ENCODE measurements at places on chromosomes 1 and 21. TPM values are rescaled to one million over a fixed set of nuclear protein-coding genes. Genes with fewer than 3 reads are reported as not detected.
A peak's percentile ranks its signal among the peaks of the same experiment; 100 is the strongest.

Gene SPRR4
- not detected for total RNA-seq

Gene HTR6
- 0.18 TPM for total RNA-seq

Gene RGS13
- total RNA-seq = 0.71 TPM

GRCh38 chr1:75136921-75137641, 2.9 kb downstream of the LHX8 start:
- no peaks in the 10 kb centered on the region for H3K36me3 ChIP-seq
- no peak for DNase-seq
- H3K4me3 ChIP-seq = no peak overlapping the region
- no peaks in the 10 kb centered on the region for H3K4me1 ChIP-seq
- H3K27me3 ChIP-seq = peaks cover 1% of the 10 kb centered on the region
- no peak overlapping the region for H3K27ac ChIP-seq

DNA sequence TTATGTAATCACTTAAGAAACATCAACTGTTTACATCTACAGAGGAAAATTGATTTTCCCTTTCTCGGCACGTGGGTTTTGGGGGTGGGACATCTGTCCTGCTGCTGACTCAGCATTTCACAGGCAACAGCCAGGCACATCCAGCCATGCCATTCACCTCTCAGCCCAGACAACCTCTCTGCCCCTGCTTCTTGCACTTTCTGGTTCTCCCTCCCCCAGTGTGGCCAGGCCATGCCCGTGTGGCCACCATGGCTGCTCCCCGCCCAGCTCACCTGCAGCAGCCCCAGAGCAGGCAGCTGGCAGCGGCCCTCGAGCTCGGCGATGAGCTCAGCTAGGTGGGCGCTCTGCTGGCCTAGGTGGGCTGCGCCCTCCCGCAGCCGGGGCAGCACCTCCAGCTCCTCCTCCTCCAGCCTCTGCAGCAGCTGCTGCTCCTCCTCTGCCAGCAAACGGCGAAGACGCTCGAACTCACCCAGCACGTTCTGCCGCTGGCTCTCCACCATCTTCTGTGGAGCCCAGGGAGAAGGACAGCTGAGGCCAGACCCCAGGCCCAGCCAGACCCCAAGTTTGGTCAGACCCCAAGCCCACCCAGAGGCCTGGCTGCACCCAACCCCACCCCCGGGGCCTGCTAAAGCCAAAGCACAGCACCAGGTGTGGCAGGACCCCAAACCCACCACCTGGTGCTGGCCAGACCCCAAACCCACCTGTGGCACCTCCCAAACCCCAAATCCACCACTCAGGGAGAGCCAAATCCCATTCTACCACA, 5.8 kb downstream of the TRIM11 start:
- DNase-seq = no peak
- H3K4me3 ChIP-seq = no peak overlapping the region
- H3K27ac ChIP-seq = no peak overlapping the region
- no peaks in the 10 kb centered on the region for H3K36me3 ChIP-seq
- no peaks in the 10 kb centered on the region for H3K27me3 ChIP-seq

Gene PIK3C2B
- total RNA-seq = 41.3 TPM

DNA sequence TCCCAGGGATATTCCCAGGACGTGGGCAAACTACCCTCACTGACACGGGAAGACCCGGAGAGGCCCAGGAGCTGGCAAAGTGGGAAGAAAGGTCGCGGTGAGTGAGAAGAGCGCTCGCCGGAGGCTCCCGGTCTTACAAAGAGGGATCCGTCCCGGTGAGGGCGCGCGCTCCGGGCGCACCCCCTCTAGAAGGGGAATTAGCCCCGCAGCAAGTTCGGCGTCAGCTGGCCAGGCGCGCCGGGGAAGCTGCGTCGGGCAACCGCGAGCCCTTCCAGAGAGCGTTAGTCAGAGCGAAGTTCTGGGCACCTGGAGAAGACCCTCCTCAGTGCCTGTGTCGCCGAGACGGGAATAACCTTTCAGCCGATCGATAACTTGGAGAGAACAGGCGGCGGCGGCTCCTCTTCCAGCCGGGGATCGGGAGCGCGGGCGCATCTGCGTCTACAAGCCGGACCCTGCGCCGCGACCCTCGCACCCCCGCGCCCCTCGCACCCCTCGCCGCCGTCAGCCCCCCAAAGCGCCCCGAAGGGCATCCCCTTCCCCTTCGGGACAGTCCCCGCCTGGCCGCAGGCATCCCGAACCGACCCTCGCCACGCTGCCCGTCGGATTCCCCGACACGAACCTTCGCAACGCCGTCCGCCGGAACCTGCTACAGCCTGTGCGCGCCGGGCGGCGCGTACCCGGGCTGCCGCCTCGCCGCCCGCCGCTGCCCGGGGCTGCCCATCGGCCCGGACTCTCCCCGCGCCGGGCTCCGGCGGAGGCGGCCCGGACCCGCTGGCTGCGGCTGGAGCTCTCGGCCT, 485 bp downstream of the SIPA1L2 start:
- peak; percentile 64 for DNase-seq
- H3K36me3 ChIP-seq = no peaks in the 10 kb centered on the region
- H3K27ac ChIP-seq = no peak overlapping the region
- peak overlapping the region; percentile 69 for H3K4me3 ChIP-seq
- H3K4me1 ChIP-seq = no peaks in the 10 kb centered on the region

Gene TMPRSS15
- not detected for total RNA-seq

- no peak overlapping the region for H3K27ac ChIP-seq
- no peak overlapping the region for H3K4me3 ChIP-seq
- no peaks in the 10 kb centered on the region for H3K36me3 ChIP-seq
- DNase-seq = no peak
- no peaks in the 10 kb centered on the region for H3K4me1 ChIP-seq
Observed at GRCh38 chr21:24870633-24871032, 736.6 kb downstream of the MRPL39 start.

Gene JAM2
- 20.1 TPM for total RNA-seq

DNA sequence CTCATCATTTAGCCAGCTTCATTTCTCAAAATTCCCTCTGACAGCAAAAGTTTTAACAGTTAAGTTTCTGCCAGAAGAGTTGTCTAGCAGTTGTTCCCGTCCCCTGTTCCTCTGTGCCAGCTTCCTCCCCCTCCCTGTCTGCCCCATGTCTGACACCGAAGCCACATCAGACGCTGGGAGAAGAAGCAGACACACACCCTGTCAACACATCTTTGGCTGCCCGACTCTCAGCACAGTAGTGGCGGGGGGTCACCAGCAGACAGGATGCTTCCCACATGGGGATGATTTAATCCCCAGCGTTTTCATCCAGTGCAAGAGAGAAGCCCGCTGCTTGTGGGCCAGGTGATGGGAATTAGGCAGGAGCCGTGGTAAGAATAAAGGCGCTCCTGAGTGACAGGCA, 379.4 kb upstream of the RUNX1 start:
- no peak overlapping the region for H3K4me3 ChIP-seq
- no peaks in the 10 kb centered on the region for H3K27me3 ChIP-seq
- DNase-seq = no peak
- H3K27ac ChIP-seq = no peak overlapping the region

Gene DMRTA2
- not detected for total RNA-seq

- no peaks in the 10 kb centered on the region for H3K36me3 ChIP-seq
- H3K27me3 ChIP-seq = no peaks in the 10 kb centered on the region
- H3K4me1 ChIP-seq = no peaks in the 10 kb centered on the region
Observed at GRCh38 chr1:210464519-210465039, 135.9 kb downstream of the HHAT start.

DNA sequence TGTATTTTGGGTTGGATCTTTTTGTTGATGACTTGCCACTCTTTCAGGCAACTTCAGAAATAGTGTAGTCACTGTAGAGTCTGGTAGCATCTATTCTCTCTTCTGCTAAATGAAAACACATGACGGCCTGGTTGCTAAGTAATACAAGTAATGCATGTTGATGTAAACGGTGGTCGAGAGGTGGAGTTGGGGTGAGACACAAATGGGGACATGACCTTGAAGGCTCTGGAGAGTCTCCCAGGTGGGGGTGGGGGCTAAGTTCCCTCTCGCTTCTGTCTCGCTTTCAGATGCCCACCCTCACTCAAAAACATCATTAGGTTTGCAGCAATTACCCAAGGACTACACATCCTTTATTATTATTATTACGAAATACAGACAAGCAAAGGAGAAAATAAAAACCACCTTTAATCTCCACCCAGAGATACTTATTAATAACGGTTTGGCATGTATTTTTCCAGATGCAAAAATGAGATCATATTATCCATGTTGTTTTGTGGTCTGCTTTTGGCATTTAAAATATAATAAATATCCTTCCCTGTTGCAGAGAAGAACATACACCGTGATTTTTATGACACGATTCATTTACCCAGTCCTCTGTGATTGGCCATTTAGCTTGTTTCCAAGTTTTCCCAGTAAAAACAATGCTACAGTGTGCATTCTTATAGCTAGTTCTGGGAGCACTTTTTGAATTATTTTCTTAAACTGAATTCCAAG, 138.1 kb downstream of the MIS18A start:
- H3K4me1 ChIP-seq = no peaks in the 10 kb centered on the region
- no peak for DNase-seq
- no peaks in the 10 kb centered on the region for H3K27me3 ChIP-seq
- no peak overlapping the region for H3K27ac ChIP-seq
- no peak overlapping the region for H3K4me3 ChIP-seq

DNA sequence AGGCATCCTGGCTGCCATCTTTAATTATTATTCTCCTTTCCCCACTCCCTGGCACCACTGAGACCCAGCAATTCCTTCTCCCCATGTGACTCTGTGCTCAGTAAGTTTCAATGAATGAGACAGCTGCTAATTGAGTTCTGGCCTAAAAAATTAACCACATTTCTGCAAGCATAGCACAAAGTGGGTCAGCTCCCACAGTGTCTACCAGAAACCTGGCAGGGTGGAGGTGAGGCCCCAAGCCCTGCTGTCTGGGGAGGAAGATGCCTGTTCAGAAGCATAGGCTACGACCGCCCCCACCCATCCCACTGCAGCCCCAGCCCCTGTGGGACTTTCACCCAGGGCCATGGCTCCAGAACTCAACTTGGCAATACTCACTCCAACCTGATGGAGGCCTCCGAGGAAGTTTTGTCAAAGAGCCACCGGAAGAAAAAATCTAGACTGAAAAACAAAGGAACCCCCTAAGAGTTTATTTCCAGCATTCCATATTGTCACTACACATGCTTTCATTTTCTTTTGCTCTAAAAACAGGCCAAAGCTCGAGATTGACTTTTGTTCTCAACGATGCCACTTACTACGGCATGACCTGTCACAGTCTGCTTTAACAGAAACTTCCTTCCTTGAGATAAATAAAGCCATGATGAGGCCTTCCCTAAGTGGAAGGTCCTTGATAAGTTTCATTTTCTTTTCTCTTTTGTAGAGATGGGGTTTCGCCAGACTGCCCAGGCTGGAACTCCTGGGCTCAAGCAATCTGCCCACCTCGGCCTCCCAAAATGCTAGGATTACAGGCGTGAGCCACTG, 26.5 kb downstream of the TMEM63A start:
- DNase-seq = no peak
- no peaks in the 10 kb centered on the region for H3K4me1 ChIP-seq
- no peaks in the 10 kb centered on the region for H3K36me3 ChIP-seq
- no peaks in the 10 kb centered on the region for H3K27me3 ChIP-seq
- no peak overlapping the region for H3K27ac ChIP-seq

Gene GUCA2B
- total RNA-seq = not detected

Gene CD48
- 6.8 TPM for total RNA-seq

- H3K4me3 ChIP-seq = no peak overlapping the region
- no peak overlapping the region for H3K27ac ChIP-seq
- H3K27me3 ChIP-seq = no peaks in the 10 kb centered on the region
- peaks cover 2% of the 10 kb centered on the region for H3K4me1 ChIP-seq
- no peak for DNase-seq
- no peaks in the 10 kb centered on the region for H3K36me3 ChIP-seq
Observed at GRCh38 chr1:220224611-220225124, 47.6 kb downstream of the RAB3GAP2 start.

Gene KRTAP12-2
- total RNA-seq = not detected

GRCh38 chr1:201785291-201785690, 43.7 kb upstream of the IPO9 start:
- peaks cover 4% of the 10 kb centered on the region for H3K4me1 ChIP-seq
- DNase-seq = no peak
- no peaks in the 10 kb centered on the region for H3K27me3 ChIP-seq
- no peak overlapping the region for H3K4me3 ChIP-seq
- H3K36me3 ChIP-seq = peaks cover 5% of the 10 kb centered on the region
- H3K27ac ChIP-seq = no peak overlapping the region
